ENCODE measurements at places on chromosomes 16 and 17. TPM values are rescaled to one million over a fixed set of nuclear protein-coding genes. Genes with fewer than 3 reads are reported as not detected.

Gene GCGR
- not detected for total RNA-seq

Gene GPR179
- total RNA-seq, result under 0.01 TPM

Gene CD300LF
- total RNA-seq, result not detected

Gene CD7
- total RNA-seq, result not detected

Gene KAT7
- total RNA-seq, result 43.3 TPM

Gene PLA2G10
- total RNA-seq, result not detected

Gene IGFBP4
- 1,032 TPM for total RNA-seq

Gene OTOP3
- total RNA-seq, result not detected

Gene DNAAF1
- total RNA-seq, result 0.11 TPM

Gene CCL2
- total RNA-seq, result 185 TPM

Gene MRC2
- total RNA-seq, result 247 TPM

Gene FOXN1
- total RNA-seq, result 0.11 TPM

Gene SEZ6L2
- total RNA-seq, result 2.6 TPM

Gene GINS3
- 3.3 TPM for total RNA-seq

Gene AOC2
- total RNA-seq, result 1.3 TPM

Gene PPL
- total RNA-seq, result 13.7 TPM

Gene SLC4A1
- not detected for total RNA-seq

Gene TNFRSF17
- total RNA-seq, result not detected

Gene TEKT1
- not detected for total RNA-seq

Gene ZG16B
- total RNA-seq, result 3.7 TPM

Gene TMEM238L
- total RNA-seq, result not detected

Gene TEDC2
- total RNA-seq, result 1.8 TPM

Gene SMIM5
- total RNA-seq, result 0.22 TPM

Gene MYCBPAP
- total RNA-seq, result 1.8 TPM

Gene NACA2
- total RNA-seq, result 0.13 TPM

Gene PIK3R6
- total RNA-seq, result not detected

Gene GNG13
- not detected for total RNA-seq

Gene SLC16A5
- total RNA-seq, result 15.5 TPM

Gene SNX20
- not detected for total RNA-seq

Gene HAS3
- 12.3 TPM for total RNA-seq

Gene TSR3
- 44.7 TPM for total RNA-seq

Gene NLRC3
- 0.11 TPM for total RNA-seq
